ENCODE measurements at places on chromosomes 2 and 18. TPM values are rescaled to one million over a fixed set of nuclear protein-coding genes. Genes with fewer than 3 reads are reported as not detected.

GRCh38 chr2:57180678-57181077 is 865.9 kb upstream of the VRK2 start:
- no peak for DNase-seq

DNA sequence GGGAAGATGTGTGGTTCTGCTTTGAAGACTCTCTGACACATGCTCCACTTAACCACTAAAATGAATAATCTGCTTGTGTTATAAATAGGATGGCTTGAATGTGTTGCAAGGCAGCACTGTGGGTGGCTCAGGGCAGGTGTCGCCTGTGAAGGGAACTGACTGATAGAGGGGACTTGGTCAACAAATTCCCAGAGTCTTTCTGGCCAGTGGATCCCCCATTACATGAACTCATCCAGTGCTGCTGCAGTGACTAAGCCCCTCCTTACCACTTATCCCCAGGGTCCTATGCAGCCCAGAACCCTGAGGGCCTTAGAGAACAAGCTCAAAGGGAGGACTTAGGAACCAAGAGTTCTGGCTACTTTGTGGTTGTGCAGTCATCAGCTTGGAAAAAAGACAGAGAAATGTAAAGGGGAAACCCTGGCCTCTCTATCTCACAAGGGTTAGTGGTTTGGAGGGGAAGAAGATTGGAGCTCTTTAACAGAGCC is 226.2 kb upstream of the TNP1 start:
- DNase-seq: no peak

DNA sequence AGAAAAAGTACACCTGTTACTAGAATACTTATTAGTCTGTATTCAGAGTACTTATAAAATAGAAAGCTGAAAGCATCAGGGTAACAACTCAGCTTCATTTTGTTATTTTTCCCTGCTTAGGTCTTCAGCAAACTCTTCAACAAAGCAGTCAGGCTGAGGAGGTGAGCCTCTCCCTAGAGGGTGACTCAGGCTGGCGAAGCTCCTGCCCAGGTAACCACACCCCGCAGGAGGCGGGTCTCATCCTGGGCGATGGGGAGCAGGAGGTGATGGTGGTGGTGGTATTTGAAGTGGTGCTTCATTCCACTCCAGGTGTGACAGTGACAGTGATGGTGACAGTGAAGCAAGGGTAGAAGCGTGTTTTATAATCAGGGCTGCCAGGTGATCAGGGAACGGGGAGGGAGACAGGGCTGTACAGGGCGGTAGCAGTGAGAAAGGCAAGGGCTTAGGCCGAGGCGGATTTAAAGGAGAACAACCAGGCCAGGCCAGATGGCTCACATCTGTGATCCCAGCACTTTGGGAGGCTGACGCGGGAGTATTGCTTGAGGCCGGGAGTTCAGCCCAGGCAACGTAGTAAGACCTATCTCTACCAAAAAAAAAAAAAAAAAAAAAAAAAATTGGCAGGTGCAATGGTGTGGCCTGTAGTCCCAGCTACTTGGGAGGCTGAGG is 127.1 kb downstream of the SOCS6 start:
- no peak for DNase-seq

DNA sequence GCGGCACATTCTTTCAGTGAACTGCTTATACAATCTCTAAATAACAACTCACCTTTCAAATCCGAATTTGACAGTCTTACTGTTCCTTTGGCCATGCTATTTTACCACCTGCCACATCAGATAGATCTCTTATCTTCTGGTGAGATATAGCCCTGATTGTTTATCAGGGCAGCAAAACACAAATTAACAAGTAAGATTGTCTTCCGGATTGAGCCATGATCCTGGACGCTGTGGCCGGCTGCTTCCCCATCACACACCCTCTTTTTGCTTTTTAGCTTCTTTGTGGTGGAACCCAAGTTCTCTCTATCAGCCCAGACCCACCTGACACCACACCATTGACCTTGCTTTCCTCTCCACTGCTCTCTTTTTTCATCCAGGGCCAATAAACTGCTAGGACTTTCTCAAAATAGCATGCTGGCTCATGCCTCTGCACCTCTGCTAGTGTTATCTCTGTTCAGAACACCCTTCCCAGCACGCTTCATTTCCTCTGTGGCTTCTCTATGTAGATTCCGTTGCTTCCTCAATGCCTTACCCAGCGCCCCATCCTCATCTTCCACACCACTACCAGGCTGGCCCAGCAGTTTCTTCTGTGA is 111.8 kb upstream of the CNTNAP5 start:
- no peak for DNase-seq

GRCh38 chr2:210264282-210264681 is 39.0 kb upstream of the ACADL start:
- no peak for DNase-seq

- no peak for DNase-seq
Observed at GRCh38 chr2:227473806-227474205, 1.9 kb downstream of the AGFG1 start.

Gene CXCR2
- 0.35 TPM for total RNA-seq

GRCh38 chr2:235934774-235935484 is 233.3 kb downstream of the GBX2 start:
- no peak for DNase-seq
